Adrenal gland (tissue), 19 donors: ENCODE measurements at places on chromosomes 5 and 9.

DNA sequence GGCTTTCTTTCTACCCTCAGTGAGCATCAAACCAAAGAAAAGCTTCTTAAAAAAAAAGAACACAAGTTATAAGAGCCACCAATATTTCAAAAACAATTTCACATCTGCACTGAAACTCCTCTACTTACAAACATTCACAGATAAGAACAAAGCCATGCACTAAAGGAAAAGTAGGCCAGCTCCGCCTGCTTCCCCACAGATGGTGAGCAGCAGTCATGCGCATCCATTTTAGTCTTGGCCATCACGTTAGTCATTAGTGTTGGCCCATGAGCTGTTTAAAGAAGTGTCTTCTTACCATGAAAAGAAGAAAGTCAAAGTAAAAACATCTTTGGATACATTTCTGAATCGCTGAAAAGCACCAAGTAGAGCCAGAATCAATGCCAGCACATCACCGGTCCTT, 40.0 kb upstream of the SMIM23 start:
- DNase-seq: no peak

DNA sequence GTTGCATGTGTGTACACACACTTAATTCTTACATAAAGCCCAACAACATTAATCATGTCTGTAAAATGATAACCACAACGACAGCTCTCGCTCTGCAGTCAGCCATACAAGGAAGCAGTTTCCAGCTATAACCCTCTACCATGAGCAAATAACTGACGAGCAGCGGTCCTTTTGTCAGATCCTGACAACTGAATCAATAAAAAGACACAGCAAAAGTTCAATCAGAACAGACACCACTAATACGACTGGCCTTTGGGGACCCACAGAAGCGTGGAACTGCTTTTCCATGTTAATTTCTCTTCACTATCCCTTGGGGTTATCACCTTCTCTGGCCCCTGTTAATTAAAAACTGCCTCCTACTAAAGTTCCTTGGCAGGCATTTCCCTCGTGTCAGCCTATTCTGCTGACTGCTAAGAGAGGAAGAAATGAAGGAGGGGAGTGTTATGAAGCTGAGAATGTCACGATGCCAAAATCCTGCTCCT, 722.8 kb upstream of the GRAMD2B start:
- DNase-seq: no peak

DNA sequence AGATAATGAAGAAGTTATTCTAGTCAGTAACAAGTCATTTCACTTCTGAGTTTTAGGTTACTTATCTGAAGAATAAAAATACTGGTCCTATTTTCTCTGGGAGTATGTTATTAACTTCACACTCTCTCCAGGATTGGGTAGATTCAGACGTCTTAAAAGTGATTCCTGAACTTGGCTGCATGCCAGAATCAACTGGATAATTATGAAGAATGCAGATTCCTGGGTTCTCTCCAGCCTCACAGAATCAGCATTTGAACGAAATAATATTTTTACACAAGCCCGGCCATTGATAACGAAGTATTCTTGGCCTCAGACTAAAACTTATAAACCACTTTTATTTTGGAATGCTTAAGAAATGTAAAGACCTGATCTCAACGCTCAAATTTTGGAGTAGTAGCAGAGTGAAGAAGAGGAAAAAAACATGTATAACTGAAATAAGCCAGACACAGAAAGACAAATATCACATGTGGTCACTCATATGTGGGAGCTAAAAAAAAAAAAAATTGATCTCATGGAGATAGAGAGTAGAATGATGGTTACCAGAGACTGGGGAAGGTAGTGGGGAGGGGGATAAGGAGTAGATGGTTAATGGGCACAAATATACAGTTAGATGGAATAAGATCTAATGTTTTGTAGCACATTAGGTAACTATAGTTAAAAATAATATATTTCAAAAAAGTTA, 507.3 kb downstream of the ISL1 start:
- no peak for DNase-seq

DNA sequence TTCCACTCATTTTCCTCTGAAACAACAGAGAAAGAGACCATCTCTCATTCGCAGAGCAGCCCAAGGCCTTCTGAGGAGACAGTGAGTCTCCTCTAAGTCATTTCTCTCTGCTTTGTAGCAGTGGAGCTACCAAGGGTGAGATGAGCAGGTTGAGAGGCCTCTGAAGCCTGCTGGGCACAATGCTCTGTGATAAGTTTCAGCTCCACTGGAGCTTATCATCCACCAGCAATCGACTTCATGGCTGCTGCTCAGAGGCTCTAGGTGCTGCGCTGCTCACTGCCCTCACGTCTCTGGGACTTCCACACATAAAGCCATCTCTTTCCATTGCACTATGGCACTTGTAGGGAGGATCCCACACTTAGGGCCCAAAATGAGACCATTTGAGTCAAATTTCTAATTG, 96.3 kb downstream of the CMYA5 start:
- no peak for DNase-seq

GRCh38 chr5:12095808-12096281, 191.6 kb upstream of the CTNND2 start:
- no peak for DNase-seq

DNA sequence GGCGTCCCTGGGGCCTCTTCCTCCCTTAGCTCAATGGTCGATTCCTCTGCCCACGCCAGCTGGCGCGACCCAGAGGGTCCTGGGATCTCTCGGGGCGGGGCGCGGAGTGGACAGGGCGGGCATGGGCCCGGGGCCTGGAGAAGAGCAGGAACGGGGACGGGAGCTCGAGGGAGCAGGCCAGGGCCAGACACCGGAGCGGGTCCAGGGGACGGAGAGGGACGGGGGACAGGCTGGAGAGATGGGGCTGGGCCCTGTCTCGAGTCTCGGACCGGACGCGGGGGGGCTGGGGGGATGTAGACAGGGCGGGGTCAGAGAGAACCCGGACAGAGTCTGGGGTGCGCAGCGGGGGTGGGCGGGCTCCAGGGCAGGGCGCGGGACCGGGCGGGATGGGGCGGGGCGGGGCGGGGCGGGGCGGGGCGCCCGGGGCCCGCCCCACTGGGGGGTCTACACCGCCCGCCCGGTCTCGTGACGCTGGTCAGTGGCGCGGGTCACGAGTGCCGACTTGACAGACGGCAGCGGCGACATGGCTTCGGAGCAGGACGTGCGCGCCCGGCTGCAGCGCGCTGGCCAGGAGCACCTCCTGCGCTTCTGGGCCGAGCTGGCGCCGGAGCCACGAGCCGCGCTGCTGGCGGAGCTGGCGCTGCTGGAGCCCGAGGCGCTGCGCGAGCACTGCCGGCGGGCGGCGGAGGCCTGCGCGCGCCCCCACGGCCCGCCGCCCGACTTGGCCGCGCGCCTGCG, at the start of gene UAP1L1:
Gene UAP1L1, plus strand, starts transcription at position 508 of the 738 bp plus-strand sequence. Its CDS starts 16 bp downstream, at position 524.
- DNase-seq: peak; percentile 82

- no peak for DNase-seq
These were observed 517.7 kb downstream of the DIRAS2 start for GRCh38 chr9:90124961-90125360.

DNA sequence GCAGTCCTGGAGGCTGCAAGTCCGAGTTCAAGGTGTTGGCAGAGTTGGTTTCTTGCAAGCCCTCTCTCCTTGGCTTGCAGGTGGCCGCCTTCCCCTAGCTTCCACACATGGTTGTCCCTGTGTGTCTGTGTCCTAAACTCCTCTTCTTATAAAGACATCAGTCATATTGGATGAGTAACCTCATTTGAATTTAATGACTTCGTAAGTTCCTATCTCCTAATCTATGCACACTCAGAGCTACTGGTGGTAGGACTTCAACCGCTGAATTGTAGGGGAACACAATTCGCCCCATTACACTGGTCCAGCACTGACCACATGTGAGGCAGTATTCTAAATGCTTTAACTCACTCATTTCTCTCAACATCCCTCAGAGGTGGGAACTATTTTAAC, 25.9 kb upstream of the ADAMTS2 start:
- no peak for DNase-seq

- DNase-seq: no peak
These were observed 51.0 kb upstream of the DPYSL3 start for GRCh38 chr5:147560718-147561331.

DNA sequence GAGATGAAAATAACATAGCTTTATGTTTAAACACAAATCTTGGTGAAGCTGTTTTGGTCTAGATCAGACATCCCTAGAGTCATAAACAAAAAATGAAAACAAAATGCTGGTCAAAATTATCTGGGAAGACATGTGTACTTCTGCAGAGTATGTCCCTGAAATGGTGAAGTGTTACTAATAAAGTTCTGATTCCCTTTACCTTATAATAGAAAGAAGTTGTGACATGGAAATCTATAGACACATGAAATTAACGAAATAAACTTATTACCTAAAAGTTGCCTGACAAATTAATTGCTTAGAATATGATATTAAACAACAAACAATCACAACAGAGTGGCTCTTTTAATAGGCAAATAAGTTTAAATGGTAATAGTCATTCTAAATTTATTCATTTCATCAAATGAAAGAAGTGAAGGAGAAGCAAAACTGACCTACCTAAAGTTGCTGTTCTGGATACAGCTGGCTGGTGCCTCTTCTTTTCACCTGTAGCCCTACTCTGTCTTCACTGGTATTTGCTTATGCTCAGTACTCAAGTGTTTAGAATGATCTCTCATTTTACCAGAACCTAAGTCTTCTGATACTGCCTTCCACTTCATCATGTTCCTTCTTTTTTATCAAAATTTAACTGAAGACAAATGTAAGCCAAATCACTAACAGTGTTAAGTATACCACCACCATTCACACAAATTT, 38.8 kb downstream of the FNIP1 start:
- DNase-seq: no peak

- no peak for DNase-seq
These were observed 5.0 kb downstream of the IL7R start for GRCh38 chr5:35861718-35862117.

- no peak for DNase-seq
These were observed 759.3 kb upstream of the TYRP1 start for GRCh38 chr9:11933926-11934325.

- no peak for DNase-seq
These were observed 786.1 kb upstream of the CTNND2 start for GRCh38 chr5:12690361-12690760.

GRCh38 chr9:112925058-112925641, 34.5 kb upstream of the SLC46A2 start:
- DNase-seq: no peak

GRCh38 chr9:16767366-16767765, 103.1 kb downstream of the BNC2 start:
- no peak for DNase-seq

GRCh38 chr9:127768698-127769097, 9.8 kb downstream of the SH2D3C start:
- no peak for DNase-seq

GRCh38 chr9:114259798-114260523, 62.9 kb upstream of the ORM1 start:
- no peak for DNase-seq

GRCh38 chr5:140672455-140673186, 755 bp downstream of the DND1 start:
- no peak for DNase-seq

- DNase-seq: no peak
These were observed 5.0 kb upstream of the POLR1E start for GRCh38 chr9:37480759-37481158.
